Fibroblast of skin of left biceps (primary cell): ENCODE measurements at places on chromosomes 3 and 15.

GRCh38 chr3:128709506-128710210 is 16.3 kb upstream of the RAB7A start:
- no peak for DNase-seq

GRCh38 chr3:141659821-141660613 is 78.1 kb upstream of the RNF7 start:
- no peak for DNase-seq

DNA sequence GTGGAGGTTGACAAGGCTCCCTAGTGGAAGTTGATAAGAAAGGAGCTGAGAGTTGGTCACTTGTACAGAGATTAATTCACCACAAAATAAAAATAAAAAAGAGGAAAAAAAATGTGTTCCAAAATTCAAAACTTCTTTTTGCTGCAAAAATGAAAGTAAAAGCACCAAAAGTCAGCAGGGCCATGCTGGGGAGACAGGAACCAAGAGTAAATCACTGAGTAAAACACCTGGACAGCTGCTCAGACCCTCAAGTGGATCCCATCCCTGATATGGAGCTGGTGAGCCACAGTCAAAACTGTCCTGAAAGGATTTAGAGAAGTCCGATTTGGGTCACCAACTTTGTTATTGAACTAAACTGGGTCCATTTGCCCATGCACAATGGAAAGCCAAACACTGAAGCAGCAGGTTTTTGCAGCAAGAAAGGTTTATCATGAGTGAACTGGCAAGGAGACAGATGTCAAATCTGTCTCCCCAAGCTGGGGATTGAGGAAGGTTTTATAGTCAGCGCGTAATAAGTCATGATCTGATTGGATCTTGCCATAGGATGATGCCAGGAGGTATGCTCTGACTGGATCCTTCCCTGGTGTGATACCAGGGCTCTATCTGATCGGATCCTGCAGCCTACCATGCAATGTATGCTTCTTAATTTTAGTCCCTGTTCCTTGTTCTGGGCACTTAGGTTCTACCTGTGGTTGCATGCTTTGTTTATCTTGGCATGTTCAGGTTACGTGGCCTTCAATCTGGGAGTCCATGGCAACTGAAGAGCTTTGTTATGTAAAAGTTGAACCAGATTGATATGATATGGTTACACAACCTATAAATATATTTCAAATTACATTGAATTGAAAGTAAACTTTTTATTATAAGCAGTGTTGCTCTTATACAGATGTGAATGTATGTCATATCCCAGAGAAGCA is 313.2 kb downstream of the POLQ start:
- DNase-seq: no peak

DNA sequence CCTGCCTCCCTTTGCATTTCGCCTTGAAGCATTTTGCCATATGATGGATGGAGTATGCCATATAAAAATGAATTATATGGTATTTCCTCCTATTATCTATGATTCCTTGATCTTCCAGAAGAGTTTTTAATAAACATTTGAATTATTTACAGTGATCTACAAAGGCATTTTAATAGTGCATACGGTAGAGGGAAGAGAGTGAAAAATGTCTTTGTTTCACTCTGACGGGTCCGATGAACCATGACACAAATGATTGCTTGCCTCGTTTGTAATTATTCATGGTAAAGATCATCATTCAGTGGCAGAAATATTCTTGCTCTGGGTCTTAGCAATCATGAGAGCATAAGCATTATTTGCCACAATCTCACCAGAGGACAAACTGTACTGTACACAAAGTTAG is 1010.9 kb downstream of the NTRK3 start:
- no peak for DNase-seq

- no peak for DNase-seq
These were observed 134.8 kb upstream of the IGF1R start for GRCh38 chr15:98513428-98513986.

DNA sequence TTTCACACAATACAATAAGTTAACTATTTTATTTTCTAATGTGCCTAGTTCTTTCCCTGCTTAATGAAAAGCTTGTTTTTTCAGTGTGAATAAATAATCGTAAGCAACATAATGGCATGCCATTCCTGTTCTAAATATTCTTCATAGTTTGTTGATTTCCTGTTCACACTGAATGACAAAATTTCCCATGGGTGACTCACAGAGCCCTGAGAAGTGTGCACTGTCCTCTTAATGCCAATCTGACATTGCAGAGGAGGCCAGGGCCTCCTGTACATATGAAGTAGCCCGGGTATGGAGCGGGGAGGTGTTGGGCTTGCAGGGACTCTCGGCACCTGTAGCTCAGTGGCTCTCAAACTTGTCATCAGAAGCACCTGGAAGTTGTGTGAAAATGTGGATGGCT is 24.3 kb downstream of the CCR3 start:
- no peak for DNase-seq

GRCh38 chr15:31806106-31806505 is 224.2 kb upstream of the CHRNA7 start:
- no peak for DNase-seq

DNA sequence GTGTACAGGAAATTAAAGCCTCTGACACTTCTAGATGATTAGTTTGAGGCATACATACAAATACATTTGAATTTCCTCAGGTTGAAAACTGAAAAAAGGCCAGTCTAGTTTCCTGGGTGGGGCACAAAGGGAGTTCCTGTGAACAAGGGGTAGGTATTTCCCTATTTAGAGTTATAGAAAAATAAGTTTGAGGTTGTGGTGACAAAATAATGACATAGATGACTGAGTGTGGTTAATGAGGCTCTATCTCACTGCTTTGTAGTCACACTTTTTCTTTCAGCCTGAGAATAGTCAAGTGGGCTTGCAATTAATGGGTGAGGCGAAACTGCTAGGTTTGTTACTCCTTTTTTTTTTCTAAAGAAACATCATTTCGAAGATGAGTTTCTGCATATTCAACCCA is 4.3 kb downstream of the SLCO3A1 start:
- no peak for DNase-seq

DNA sequence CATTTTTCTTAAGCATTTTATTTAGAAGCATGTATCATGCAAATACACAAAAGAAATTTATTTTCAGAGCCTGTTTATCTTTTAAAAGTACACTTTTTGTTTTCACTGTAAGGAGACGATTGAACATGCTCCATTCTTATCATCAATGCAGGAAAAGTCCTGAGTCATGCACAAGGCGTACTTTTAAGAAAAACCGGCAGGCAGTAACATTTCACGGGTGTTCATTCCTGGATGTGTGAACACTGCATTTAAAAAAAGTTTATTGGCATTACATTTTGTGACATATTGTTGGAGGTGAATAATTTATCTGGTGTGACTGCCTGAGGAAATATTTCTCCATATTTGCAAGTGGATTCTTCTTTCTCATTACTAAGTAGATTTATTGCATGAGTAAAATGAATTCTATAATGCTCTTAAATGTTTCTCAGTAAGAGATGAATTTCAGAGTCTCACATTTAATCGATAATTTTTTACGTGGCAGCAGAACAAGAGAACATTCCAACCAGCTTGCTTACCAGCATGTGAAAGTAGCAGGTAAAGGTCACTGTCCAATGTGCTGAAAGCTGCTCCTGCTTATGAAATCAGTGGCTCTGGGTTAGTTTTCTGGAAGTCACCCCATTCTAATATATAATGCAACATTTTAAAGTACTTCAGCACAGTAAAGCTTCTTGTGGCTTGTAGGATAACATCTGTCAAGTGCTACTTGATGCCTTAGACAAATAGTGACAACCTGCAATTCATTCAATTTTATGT is 87.0 kb downstream of the SV2B start:
- DNase-seq: no peak

DNA sequence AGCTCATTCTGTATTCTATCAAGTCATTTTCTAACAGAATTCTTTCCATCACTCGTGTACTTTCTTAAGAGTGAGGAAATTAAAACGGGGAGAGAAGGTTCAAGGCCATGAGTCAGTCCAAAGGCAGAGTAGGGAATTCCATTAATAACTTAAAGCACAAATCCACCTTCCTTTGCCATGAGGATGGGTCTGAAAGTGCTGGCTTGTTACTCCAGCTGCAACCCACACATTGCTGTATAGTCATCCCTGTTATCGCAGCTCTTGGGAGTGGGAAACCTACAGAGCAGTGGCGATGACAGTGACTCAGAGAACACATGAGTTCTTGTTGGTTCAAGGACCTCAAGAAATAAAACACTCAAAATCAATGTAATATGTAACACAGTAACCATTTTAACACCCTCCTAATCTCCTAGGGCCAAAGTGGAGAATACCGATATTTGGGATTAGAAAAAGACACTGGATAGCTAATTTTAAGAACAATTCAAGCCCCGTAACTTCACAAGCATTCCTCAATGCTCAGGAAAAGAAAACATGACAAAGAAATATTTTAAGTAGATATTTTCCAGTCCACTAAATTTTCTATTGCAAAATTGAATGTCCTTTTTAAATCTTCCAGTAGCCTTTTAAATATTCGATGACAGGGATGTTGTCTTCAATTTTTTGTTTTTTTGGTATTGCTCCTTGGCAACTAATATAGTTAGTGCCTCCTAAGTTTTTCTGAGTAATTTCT is 179.9 kb upstream of the THBS1 start:
- no peak for DNase-seq
